Activated CD4-positive, alpha-beta T cell treated with anti-CD3 and anti-CD28 coated beads for 48 hours (primary cell): ENCODE measurements at places on chromosomes 3 and 15.
A peak's percentile ranks its signal among the peaks of the same experiment; 100 is the strongest.

- DNase-seq = no peak
Measured at GRCh38 chr15:52278636-52279367, 16.8 kb downstream of the MYO5C start.

GRCh38 chr3:137105277-137105977 is 147.6 kb downstream of the IL20RB start:
- peak; percentile 9 for DNase-seq

DNA sequence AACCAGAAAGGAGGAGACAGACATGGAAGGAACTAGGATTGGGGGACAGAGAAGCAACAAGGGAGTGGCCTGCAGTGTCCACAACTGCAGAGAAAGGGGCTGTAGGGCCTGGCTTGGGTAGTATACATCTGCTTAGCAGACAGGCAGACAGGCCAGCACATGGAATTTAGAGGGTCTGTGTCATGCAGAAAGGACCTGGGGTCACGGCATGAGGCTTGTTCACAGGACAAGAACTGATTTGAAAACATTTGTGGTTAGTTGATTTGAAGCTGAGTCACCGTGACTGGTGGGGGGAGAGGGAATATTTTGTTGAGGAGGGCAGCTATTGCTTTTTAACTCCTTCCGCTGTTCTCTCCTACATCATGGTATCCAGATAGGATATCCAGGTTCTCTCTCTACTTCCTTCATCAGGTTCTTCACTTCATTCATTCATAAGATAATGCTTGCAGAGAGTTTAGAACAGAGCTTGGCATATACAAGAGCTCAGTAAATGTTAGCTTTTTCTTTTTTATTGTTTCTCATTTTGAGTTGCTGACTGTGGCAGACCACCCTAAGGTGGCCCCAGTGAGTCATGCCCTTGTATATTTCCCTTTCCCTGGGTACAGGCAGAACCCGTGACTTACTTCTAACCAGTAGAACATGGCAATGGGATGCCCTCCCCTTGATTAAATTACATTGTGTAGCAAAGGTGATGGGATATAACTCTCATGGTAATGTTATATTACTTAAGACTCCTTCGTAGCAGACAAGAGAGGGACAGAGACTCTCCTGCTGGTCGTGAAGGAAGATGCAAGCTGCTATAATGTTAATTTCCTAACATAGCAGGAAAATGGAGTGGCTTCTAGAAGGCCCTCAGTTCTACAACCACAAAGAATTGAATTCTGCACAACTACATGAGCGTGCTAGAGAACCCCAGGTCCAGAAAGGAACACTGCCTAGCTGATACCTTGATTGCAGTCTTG is 95.0 kb upstream of the NMNAT3 start:
- no peak for DNase-seq

GRCh38 chr3:31671976-31672375 is 139.3 kb downstream of the STT3B start:
- DNase-seq = no peak

- DNase-seq = no peak
Measured at GRCh38 chr3:22704166-22704565, 499.0 kb upstream of the UBE2E2 start.

GRCh38 chr3:194277104-194277785 is 73.9 kb downstream of the CPN2 start:
- no peak for DNase-seq

DNA sequence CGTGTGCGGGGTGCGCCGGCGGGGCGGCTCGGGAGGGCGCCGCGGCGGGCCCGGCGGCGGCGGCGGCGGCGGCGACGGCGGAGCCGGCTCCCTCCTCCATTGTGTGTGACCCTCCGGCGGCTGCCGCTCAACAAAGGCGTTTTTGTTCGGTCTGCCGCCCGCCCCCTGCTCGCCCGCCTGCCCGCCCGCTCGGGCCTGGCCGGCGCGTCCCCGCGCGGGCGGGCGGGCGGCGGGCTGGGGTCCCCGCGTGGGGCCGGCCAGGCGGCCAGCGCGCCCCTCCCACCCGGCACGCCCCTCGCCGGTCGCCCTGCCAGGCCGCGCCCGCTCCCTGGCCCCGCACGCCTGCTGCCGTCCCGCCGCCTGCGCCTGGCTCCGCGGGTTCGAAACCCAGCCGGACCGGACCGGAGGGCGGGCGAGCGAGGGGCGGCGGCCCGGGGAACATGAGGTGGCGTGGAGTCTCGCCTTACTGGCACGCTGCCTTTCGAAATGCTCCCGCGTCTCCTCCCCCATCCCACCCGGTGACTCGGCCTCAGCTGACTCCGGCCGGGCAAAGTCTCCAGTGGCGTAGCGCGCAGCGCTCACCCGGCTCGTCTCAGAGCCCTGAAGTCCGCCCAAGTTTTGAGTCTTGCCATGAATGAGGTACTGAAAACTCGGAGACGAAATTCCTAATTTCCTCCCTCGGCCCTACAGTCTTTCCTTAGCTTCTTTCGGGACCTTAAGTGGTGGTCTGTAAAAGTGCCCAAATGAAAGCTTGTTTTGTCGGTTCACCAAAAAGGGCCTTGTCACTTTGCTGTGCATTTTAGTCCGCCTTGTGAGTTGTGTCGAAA is 588 bp downstream of the MAPK6 start:
- peak; percentile 80 for DNase-seq

- no peak for DNase-seq
Measured at GRCh38 chr3:102400142-102400541, 34.7 kb upstream of the ZPLD1 start.

GRCh38 chr15:86316216-86316615 is 236.5 kb downstream of the AGBL1 start:
- no peak for DNase-seq

GRCh38 chr3:132268956-132269355 is 48.3 kb upstream of the ACP3 start:
- no peak for DNase-seq
